Astrocyte (in vitro differentiated cells and primary cell): ENCODE measurements at places on chromosomes 12 and 14.
A peak's percentile ranks its signal among the peaks of the same experiment; 100 is the strongest.

DNA sequence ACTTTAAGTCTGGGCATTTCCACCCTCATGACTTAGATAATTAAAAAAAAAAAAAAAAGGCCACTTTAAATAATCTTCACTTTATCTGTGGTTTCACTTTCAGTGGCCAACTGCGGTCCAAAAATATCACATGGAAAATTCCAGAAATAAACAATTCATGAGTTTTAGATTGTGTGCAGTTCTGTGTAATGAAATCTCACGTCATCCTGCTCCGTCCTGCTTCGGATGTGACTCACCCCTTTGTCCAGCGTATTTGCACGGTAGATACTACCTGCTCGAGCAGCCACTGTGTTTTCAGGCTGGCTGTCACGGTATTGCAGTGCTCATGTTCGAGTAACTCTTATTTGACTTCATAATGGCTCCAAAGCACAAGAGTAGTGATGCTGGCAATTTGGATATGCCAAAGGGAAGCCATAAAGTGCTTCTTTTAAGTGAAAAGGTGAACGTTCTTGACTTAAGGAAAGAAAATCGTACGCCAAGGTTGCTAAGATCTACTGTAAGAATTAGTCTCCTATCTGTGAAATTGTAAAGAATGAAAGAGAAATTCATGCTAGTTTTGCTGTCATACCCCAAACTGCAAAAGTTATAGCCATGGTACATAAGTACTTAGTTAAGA is 2.4 kb downstream of the E2F7 start:
- peak; percentile 96 for DNase-seq

- DNase-seq: peak; percentile 9
Measured at GRCh38 chr12:127459166-127459565, 807.8 kb upstream of the TMEM132C start.

DNA sequence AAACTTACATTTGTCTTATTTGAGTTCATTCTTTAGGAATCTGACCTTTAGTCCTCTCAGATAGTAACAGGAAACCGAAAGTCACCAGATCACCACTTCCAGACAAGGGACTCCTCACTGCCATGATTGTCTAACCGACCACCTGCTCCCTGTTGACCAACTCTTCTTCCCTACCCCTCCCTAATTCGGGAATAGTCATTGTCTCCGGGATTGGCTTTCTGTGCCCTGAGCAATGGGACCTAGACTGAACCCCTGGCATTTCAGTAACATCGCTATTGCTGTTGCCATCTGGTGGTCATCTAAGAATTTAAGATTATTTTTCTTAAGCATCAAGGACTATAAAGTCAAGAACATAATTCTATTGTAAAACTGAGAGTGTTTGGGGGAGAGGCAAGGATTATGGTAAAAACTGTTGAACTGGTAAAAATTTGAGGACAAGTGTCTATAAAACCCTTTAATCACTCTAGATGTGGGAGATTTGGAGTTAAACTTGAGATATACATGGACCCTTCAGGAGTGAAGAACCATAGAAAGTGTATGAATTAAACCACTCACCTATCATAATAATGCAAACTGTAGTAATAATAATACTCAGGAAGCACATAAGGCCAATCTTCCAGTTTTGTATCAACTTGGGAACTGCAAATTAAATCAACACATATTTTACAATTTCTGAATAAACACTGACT is 6.3 kb downstream of the CLEC2A start:
- peak; percentile 20 for DNase-seq

- DNase-seq: no peak
Measured at GRCh38 chr14:53655080-53655785, 301.4 kb downstream of the BMP4 start.

GRCh38 chr14:39492267-39492666 is 60.0 kb upstream of the FBXO33 start:
- DNase-seq: peak; percentile 93

GRCh38 chr12:12305568-12306300 is 38.9 kb upstream of the LRP6 start:
- DNase-seq: no peak

DNA sequence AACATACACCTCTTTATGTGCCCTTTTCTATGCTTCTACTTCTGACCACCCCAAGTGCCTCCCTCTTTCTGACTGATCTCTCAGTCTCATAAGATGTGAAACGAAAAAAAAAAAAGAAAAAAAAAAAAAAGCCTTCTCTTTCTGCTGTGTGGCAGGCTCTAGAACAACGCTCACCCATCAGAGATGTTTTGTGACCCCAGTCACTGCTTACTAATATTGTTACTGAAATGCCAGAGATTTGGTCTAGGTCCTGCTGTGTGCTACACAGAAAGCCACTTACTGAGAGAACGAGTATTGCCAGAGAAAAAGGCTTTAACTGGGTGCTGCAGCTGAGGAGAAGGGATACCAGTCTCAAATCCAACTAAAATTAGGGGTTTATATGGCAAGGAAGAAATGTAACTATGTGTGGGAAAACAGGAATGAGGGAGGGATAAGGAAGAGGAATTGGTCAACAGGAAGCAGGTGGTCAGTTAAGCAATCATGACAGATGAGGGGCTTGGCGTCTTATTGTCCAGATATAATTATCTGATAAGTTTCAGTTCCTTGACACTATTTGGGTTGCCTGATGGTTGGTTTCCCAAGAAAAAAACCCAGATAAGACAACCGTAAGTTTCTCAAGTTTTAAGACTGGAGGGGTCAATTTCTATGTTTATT is 149.0 kb downstream of the NAV3 start:
- DNase-seq: peak; percentile 55

DNA sequence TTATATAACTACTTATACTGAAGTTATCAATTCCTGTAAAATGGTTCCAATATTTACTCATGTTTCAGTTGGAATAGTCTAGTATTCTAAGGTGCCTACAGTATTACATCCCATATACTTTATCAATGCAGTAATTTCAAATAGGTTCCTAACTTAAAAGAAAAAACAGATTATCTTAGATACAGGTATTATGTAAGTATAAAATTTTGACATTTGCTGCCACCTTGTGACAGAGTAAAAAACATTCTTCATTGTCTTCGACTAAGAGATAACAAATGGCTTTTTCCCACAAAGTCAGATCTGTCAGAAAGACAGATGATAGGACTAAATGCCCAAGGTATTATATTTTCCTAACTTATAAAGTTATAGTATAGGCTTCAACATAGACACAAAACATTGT is 78.7 kb downstream of the TXNDC16 start:
- peak; percentile 17 for DNase-seq

- DNase-seq: no peak
Measured at GRCh38 chr12:88383405-88383804, 196.9 kb downstream of the KITLG start.

GRCh38 chr14:75426332-75427125 is 1.3 kb upstream of the JDP2 start:
- no peak for DNase-seq

DNA sequence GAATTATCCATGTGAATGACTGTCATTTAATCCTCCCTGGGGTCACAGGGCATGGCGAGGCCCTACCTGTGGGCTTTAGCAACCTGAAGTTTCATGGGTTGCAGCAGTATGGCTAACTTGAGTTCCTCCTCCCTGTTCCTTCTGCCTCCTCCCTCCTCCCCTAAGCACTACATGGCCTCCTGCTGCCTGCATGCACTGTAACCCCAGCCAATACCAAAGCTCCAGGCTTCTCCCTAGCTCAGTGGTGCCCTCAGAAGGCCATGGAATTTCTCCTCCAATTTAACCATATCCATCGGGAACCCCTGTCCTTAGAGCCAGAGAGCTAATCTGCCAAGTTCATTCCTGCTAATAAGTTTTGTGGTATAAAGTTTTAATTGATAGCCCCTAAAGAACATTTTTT is 95.1 kb downstream of the NT5DC3 start:
- DNase-seq: no peak

GRCh38 chr14:67137744-67138371 is 51.4 kb upstream of the GARIN2 start:
- peak; percentile 12 for DNase-seq

- no peak for DNase-seq
Measured at GRCh38 chr14:77498984-77499527, 440 bp upstream of the ISM2 start.

- peak; percentile 86 for DNase-seq
Measured at GRCh38 chr12:102023343-102023930, 38.4 kb downstream of the WASHC3 start.

GRCh38 chr12:131407221-131408035 is 303.5 kb upstream of the SFSWAP start:
- no peak for DNase-seq

DNA sequence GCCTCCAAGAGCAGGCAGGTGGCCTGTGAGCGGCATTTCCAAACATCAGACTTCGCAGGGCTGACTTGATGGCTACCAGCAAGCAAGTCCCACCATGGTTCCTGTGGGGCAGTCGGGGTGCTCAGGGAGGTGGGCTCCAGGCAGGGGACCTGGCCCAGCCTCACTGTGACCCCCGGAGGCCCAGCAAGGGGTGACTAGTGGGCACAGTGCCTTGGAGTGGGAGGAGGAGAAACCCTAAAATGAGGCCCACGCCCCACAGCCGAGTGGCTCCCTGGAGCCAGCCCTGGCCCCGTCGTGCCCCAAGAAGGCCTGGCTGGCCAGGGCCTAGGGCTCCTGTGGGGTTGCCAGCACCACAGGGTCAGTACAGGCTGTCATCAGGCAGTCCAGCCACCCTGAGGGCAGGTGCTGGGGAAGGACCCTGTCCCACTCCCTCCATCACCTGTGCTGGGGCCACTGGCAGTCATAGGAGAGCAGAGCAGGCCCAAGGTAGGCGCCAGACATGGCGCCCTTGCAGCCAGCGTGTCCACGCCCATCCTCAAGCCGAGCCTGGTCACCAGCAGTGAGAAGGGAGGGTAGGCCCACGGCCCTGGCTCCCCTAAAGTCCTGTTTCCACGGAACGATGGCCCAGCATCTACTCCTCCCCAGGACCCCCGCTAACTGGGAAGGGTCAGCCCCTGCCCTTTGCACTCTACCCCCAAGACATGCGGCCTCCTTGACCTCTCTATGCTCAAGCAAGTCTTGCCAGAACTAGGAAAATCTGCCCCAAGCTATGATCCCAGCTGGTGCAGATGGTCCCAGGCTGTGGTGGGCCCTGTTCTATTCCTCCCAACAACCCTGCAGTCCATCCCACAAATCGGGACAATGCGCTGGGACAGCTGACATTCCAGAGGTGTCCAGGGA is 144.2 kb upstream of the C14orf180 start:
- no peak for DNase-seq

DNA sequence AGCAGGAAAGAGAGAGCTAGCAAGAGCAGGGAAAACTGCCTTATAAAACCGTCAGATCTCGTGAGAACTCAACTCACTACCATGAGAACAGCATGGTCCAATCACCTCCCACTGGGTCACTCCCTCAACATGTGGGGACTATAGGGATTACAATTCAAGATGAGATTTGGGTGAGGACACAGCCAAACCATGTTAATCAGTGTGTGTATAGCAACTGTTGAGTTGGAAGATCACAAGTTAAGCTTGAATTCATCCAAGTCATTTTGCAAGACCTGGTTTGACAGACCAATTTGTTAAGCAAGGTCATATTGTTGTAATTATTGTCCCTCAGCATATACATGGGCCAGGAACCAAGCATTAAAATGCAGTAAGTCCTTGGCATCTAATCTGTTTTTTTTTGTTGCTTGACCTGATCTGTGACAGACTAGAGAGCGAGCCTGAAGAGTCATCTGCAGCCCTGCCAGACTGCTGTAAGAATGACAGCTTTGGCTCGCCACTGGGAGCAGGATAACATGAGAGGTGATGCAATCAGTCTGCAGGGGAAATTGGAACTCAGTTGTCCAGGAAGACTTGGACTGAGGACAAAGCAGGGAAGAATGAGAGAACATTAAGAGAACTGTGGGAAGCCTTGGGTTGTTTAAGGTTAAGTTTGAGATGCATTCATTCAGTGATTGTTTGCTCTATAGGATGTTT is 297.6 kb upstream of the SEL1L start:
- no peak for DNase-seq

- no peak for DNase-seq
Measured at GRCh38 chr12:4579305-4580102, 17.5 kb downstream of the DYRK4 start.

- no peak for DNase-seq
Measured at GRCh38 chr12:76943008-76943407, 64.2 kb upstream of the CSRP2 start.

- DNase-seq: no peak
Measured at GRCh38 chr12:41919048-41919447, 225.6 kb downstream of the GXYLT1 start.

DNA sequence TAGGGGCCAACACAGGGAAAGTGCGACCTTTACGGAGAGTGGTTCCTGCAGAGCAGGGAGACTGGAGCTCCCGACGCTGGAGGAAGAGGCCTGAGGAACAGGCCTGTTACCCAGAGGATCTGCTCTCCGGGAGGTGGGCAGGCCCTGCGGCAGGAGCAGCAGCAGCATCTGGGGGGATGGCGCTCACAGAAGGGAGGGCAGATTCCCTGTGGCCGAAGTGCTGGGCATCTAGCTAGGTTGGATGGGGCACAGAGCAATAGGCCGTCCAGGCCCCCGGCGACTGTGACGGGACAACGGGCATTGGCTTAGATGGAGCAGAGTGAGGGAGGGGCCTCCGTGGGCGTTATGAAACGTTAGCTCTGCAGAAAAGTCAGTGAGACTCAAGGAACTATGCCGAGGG is 135.6 kb downstream of the PIWIL1 start:
- DNase-seq: no peak

GRCh38 chr14:80037349-80037748 is 174.0 kb downstream of the DIO2 start:
- DNase-seq: no peak

GRCh38 chr12:6276956-6277620 is 33.4 kb upstream of the PLEKHG6 start:
- DNase-seq: no peak

GRCh38 chr12:119328111-119328510 is 6.4 kb upstream of the CCDC60 start:
- DNase-seq: no peak

DNA sequence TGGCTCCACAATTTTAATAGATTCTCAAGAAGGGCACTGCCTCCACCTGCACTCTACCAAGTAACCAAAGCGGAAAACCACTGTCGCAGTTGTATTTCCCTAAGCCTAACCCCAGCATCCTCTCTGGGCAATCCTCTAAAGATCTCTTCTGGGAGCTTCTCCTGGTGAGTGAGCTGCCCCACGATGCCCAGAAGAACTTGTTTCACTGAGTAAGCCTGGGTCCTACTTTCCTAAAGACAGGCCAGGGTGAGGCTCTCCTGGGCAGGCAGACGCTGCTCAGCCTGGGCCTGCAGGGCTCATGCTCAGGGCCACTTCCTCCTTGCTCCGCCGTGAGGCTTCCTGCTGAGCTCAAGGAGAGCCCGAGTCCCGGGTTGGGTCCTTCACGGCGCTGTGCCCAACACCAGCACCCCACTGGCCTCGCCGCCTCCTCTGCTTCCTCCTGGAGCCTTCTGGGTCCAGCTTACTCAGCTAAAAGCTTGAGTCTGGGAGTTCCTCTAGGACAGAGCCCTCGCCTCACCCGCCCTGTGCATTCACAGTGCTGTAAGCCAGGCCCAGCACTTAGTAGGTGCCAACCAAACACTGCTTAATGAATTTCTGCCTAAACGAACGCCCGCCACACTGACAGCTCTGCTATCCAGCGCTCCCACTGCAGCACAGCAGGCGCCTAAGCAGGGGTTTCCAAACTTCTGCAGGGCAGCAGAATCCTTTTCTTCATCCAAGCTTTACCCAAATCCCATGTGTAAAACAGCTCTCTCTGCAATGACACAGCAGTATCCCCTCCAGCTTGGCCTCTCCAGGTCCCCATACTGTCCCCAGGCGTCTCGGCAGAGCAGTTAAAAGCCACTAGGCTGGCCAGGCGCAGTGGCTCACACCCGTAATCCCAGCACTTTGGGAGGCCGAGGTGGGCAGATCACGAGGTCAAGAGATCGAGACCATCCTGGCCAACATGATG is 5.7 kb downstream of the RAB35 start:
- no peak for DNase-seq
